ENCODE measurements at places on chromosomes 7 and 10. TPM values are rescaled to one million over a fixed set of nuclear protein-coding genes. Genes with fewer than 3 reads are reported as not detected.

Gene TRAPPC14
- 11.0 TPM for total RNA-seq

Gene SMC3
- total RNA-seq, result 16.8 TPM

Gene AFAP1L2
- total RNA-seq, result 2.3 TPM

- no peaks in the 10 kb centered on the region for H3K36me3 ChIP-seq
- H3K27me3 ChIP-seq, result no peaks in the 10 kb centered on the region
- no peak overlapping the region for H3K27ac ChIP-seq
- H3K4me3 ChIP-seq, result no peak overlapping the region
- no peaks in the 10 kb centered on the region for H3K4me1 ChIP-seq
- DNase-seq, result no peak
These were observed 29.8 kb upstream of the PURB start for GRCh38 chr7:44914992-44915607.

- no peaks in the 10 kb centered on the region for H3K36me3 ChIP-seq
- no peak overlapping the region for H3K4me3 ChIP-seq
- no peaks in the 10 kb centered on the region for H3K4me1 ChIP-seq
- H3K27ac ChIP-seq, result no peak overlapping the region
- no peak for DNase-seq
These were observed 9.8 kb upstream of the COMTD1 start for GRCh38 chr10:75245354-75246250.

Gene SLIT1
- total RNA-seq, result 0.65 TPM

- no peak overlapping the region for H3K4me3 ChIP-seq
- H3K27me3 ChIP-seq, result no peaks in the 10 kb centered on the region
- DNase-seq, result no peak
- H3K4me1 ChIP-seq, result no peaks in the 10 kb centered on the region
- no peak overlapping the region for H3K27ac ChIP-seq
These were observed 594.6 kb downstream of the NXPH1 start for GRCh38 chr7:9028012-9028411.

GRCh38 chr10:30247704-30248103 lies 101.4 kb downstream of the MTPAP start:
- H3K4me1 ChIP-seq, result no peaks in the 10 kb centered on the region
- H3K4me3 ChIP-seq, result no peak overlapping the region
- H3K36me3 ChIP-seq, result no peaks in the 10 kb centered on the region
- H3K27me3 ChIP-seq, result no peaks in the 10 kb centered on the region
- H3K27ac ChIP-seq, result no peak overlapping the region

Gene XRCC2
- 1.1 TPM for total RNA-seq

Gene CHAT
- not detected for total RNA-seq

DNA sequence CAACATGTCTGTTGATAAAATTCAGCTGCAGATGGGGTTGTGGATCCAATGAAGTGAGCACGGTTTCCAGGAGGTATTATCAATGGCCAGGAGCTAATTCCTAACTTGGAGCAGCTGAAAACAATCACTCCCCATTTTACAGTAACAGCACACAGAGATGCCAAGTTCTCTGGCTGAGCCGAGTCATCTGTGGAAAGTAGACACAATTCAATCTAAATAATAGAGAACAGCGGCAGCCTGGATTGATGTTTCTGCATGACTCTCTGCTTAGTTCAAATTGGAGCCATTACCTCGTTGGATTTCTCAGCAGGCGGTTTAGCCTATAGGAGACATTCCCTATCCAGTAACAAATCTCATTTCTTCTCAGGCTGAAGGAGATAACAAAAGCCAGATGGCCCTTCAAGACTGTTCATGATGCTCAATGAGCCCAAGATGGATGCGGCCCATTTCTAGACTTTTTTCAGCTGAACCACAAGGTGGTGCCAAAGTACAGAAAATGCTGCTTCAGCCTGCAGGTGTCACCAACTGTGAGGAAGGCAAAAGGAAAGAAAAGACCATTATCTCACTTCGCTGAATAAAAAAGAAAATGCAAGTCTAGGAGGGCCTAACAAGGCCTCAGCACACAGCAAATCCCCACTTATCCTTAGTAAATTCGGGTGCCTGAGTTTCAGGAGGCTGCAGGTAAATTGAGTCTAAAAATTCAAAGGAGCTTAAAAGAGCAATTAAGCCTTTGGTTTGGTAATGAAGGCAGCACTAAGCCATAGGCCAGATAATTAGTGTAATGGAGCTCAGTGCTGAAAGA lies 83.7 kb downstream of the SLC16A9 start:
- H3K36me3 ChIP-seq, result no peaks in the 10 kb centered on the region
- no peak overlapping the region for H3K27ac ChIP-seq
- no peak overlapping the region for H3K4me3 ChIP-seq
- no peaks in the 10 kb centered on the region for H3K4me1 ChIP-seq

- no peaks in the 10 kb centered on the region for H3K36me3 ChIP-seq
- H3K27ac ChIP-seq, result no peak overlapping the region
- no peaks in the 10 kb centered on the region for H3K4me1 ChIP-seq
- DNase-seq, result peak; percentile 72
- no peaks in the 10 kb centered on the region for H3K27me3 ChIP-seq
- H3K4me3 ChIP-seq, result no peak overlapping the region
These were observed 23.1 kb upstream of the ST7 start for GRCh38 chr7:116929914-116930913.

Measured in adrenal gland (tissue), 19 donors.